ENCODE measurements at places on chromosomes 5 and 9.

DNA sequence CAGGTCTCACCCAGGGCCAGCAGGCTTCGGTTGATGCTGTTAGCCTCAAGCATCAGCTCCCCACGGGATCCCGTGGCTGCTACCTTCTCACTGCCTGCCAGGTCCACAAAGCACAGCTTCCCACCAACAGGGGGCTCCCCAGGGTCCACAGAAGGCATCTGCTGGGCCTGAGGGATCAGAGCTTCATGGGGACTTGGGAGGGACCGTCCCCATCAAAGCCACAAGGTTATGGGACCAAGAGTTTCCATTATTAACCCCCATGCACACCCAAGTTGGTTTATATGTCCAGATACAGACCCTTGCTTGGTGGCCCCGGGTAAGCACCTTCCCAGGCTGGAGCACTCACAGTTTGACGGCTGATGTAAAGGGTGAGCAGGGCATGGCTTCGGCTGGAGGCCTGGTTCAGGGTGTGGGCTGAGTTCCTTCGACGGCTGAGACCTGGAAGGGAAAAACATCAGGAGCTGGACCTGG, 3.0 kb downstream of the KIF12 start:
- DNase-seq: no peak

GRCh38 chr9:115413304-115413703, 295.3 kb upstream of the TNC start:
- no peak for DNase-seq

- no peak for DNase-seq
Measured at GRCh38 chr5:28329176-28329575, 1290.8 kb upstream of the CDH9 start.

DNA sequence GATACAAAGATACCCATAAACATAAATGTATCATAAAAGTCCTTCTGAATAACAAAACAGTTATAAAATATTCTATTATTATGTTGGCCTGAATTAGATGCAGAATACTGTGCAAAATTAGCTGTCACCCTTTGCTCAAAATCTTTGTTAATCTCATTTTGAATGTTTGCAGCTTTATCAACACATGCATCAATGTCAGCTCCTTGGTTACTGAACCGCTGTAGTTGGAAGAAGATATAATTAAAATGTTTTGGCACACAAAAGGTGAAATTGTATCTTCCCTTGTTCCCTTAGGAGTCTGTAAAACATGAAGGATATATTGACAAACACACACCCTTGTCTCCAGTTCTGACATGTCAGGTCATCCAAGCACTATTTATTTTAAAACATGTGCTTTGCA, 146.3 kb upstream of the POU5F2 start:
- DNase-seq: no peak

DNA sequence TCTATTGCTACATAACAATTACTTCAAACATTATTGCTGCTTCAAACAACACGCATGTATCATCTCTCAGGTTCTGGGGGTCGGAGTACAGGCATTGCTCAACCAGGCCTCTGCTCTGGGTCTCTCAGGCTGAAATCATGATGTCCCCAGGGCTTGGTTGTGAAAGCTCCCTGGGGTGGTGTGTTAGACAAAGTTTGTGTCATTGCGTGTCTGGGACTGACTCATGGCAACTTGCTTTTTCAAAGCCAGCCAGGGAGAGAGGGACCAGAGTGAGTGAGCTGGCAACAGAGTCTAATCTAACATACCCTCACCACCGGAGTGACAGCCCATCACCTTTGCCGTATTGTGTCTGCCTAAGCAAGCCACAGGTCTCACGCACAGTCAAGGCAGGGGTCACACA, 259.2 kb upstream of the NFIL3 start:
- no peak for DNase-seq

DNA sequence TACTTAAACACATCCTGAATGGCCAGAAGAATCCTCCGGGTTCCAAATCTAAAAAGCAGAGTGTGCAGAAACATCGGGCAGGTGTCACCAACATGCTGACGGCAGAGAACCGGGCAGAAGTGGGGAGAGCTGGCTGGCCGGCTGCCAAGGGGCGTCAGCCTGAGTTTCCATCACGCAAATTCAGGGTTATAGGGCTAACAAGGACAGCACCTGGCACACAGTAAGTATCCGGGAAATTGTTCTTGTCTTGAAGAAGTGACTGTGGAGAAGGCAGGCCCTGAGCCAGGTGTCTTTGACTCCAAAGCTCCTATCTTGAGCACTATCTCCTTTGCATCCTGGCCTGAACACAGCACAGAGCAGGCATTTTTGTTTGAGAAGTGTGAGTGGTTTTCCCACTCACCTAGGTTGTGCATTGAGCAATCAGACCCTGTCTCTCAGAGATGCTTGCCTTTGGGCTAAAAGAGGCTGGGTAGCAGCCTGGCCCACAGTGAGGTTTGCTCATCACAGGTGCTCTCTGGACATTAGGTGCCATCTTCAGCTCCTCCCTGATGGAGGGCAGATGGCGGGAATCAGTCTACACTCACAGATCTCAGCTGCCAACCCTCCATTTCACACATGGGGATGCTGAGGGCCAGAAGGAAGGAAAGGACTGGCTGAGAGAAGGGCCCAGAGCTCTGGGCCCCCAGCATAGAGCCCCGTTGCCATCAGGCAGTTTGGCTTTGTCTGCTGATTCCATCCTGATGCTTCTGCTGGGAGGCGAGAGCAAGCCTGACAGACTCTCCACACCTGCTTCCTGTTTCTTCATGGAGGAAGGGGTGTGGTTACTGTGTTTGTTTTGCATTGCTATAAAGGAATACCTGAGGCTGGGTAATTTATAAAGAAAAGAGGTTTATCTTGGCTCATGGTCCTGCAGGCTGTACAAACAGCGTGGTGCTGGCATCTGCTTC, 52.8 kb downstream of the WHRN start:
- DNase-seq: no peak

DNA sequence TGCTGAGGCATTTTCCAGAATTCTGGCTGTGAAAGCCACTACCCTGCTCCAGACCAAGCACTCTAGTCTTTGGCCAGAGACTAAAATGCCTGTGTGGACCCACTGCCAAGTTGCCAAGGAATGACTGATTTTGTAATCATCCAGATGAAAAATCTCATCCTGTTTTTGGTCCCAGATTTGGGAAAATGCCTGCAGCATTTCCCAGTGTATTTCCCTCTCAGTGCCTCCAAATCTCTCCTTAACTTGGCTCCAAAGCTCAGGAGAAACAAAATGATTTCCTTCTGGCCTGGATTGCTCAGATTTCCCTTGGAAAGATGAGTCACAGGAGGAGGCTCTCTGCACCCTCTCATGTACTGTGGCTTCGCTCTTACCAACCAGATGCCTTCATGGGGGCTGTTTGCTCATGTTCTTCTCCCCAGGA, 335.2 kb upstream of the TARS1 start:
- DNase-seq: no peak

GRCh38 chr9:129832982-129833381, 2.1 kb downstream of the C9orf78 start:
- no peak for DNase-seq

DNA sequence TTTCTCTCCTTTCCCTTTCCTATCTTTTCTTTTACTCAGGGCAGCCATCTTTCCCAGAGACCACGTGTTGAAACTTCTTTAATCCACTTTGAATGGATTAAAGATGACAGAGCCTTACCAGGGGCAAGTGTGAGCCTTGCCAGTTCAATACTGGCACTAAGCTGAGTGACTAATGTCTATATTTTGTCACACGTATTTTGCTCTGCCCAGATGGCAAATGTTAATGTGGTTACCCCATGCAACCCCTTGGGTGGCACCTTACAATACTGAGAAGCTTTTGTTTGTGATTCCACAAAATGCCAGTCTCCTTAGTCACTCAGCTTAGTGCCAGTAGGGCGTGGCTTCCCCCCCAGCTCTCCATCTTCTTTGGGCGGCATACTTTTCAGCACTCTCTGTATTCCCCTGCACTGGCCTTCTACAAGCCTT, 24.8 kb downstream of the ANXA1 start:
- no peak for DNase-seq

DNA sequence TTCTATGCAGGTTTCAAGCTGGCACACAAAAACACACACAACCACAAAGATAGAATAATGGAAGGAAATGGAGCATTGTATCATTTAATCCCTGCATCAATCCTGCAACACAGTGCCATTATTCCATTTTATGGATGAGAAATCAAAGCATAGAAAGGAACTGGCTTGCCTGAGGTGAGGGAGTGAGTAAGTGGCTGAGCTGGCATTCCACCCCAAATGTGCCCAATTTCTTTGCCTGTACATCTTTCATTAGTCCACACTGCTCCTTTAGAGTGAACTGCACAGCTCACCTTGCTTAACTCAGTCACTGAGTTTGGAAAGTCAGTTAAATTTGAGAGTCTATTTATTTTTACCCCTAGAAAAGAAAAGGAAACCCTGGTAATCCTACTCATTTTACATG, 28.9 kb downstream of the ZNF366 start:
- DNase-seq: no peak

- DNase-seq: no peak
Measured at GRCh38 chr9:126336736-126337325, 10.2 kb downstream of the MVB12B start.

DNA sequence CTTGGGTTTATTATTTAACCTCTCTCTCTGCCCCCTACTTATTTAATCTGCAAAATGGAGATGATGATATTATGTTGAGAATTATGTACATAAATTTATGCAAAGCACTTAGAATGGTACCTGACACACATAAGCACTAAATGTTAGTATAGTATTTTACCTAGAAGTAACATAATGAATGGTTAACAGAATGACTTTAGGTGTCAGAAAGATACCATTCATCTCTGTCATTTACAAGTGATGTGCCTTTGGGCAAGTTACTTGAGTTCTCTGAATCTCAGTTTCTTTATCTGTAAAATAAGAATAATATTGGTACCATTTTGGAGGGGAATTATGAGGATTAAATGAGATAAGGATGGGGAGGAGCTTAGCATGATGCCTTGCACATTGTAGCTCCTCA, 159.4 kb downstream of the PPP2R2B start:
- no peak for DNase-seq

DNA sequence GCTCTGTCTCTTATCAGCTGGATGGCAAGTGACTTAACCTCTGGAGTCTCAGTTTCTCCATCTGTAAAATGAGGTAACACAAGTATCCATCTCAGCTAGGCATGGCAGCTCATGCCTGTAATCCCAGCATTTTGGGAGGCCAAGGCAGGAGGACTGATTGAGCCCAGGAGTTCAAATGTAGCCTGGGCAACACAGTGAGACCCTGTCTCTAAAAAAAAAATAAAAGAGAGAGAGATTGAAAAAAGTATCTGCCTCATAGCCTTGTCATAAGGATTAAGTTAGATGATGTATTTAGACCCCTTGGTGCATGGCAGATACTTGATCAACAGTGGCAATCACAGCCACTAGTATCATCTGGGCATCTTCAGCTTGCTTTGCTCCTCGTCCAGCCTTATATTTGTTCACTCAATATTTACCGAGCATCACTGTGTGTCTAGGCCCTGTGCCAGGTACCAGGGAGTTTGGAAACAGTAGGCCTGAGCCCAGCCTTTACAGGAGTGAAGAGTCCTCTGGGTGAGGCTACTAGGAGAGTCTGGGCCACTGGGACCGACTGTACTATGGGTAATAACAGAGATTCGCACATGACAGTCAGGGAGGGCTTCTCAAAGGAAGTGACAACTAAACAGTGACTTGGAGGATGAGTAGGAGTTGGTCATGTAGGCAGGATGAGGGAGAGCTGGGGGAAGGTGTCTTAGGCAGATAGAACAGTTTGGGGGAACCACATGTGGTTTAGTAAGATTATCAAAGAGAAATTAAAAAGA, 34.2 kb downstream of the CORO2A start:
- DNase-seq: no peak

GRCh38 chr9:10045598-10045997, 567.2 kb downstream of the PTPRD start:
- no peak for DNase-seq

DNA sequence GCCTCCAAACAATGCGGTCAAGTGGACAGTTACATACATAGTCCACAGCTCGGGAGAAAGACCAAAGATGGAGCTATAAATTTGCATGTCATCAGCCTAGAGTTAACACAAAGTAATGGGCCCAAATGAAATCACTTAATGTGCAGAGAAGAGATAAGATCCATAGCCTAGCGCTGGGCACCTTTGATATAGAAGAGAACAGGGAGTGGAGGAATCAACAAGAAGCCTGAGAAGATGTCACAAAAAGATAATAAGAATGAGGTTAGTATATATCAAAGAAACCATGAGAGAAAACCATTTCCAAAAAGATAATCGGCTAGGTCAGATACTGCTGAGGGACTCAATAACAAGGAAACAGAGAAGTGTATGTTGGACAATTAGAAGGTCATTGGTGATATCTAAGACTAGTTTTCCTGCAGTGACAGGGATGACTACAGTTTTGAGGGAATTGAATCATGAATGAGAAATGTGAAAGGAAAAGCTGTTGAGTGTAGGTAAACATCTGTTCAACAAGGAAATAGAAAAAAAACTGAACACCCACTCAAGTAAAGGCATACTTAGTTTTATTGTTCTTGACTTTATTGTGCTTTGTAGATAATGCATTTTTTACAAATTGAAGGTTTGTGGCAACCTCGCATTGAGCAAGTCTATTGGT, 68.7 kb upstream of the CDH6 start:
- DNase-seq: no peak

DNA sequence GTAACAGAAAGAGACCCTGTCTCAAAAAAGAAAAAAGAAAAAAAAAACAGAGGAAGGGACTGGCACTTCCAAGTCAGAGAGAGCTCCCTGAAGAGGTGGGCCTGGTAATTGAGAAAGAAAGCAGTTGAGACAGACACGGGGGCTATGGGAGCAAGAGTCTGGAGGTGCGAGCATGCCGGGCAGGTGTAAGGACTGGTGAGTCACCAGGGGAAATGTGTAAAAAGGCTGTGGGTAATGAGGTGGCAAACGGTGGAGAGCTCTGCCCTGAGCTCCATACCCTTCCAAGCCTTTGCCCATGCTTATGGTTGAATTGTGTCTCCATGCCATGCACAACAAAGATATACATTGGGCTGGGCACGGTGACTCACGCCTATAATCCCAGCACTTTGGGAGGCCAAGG, 18.0 kb upstream of the JADE2 start:
- no peak for DNase-seq

GRCh38 chr5:163978897-163979296, 473.5 kb downstream of the MAT2B start:
- DNase-seq: no peak

GRCh38 chr5:172979778-172980177, 3.8 kb upstream of the ATP6V0E1 start:
- DNase-seq: no peak

DNA sequence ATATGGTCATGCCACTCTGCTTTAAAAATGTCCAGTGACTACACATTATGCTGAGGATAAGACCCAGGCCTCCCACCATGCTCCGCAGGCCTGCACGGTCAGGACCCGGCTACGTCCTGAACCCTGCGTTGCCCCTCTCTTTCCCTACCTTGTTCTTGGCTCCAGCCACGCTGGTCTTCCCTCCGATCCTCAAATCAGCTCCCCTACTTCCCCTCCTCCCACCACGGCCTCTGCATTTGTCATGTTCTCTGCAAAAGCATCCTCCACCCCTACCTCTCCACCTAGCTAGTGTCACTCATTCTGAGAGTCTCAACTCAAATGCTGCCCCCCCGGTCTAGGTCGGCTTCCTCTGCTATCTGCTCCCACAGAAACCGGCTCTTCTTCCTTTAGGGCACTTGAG, 11.2 kb downstream of the GPX3 start:
- DNase-seq: no peak

Data from stimulated activated CD4-positive, alpha-beta T cell treated with anti-CD3 and anti-CD28 coated beads, TNF-alpha, amount 100 ng/mL, for 48 hours (primary cell).